ENCODE measurements at places on chromosomes 2 and 18.

- DNase-seq, result no peak
Observed at GRCh38 chr2:199261239-199261638, 196.5 kb downstream of the SATB2 start.

DNA sequence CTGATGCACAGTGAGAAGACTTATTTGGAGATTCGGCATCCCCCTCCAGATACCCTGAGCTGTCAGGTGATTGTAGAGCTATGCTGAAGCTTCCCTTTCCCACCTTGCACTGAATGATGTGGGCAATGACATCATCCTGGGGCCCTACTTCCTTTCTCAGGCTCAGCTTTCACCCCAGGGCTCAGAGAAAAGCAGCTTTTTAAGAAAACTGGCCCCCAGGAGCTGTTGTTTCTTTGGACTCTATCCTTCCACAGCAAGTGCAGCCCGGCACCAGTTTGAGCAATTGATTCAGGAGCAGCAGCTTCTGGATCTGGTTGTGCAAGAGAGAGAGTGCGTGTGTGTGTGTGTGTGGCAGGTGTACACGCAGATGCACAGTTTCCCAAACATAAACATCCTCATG lies 251.3 kb downstream of the ANAPC1 start:
- DNase-seq, result peak; percentile 45

DNA sequence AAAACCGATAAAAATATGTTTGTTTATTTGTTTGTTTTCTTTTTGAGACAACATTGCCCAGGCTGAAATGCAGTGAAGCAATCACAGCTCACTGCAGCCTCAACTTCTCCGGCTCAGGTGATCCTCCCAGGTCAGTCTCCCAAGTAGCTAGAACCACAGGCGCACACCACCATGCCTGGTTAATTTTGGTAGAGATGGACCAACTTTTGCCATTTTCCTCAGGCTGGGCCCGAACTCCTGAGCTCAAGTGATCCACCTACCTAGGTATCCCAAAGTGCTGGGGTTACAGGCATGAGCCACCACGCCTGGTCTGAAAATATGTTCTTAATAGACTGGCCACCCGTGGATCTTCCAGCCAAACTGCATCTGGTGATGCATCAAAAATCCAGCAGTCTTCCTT lies 1482.7 kb upstream of the NXPH2 start:
- DNase-seq, result no peak

GRCh38 chr2:231394211-231395141 lies 1.0 kb upstream of the B3GNT7 start:
- no peak for DNase-seq

- no peak for DNase-seq
Observed at GRCh38 chr18:50099725-50100407, 95.1 kb downstream of the MYO5B start.

- no peak for DNase-seq
Observed at GRCh38 chr2:216702756-216703155, 7.4 kb upstream of the IGFBP5 start.

GRCh38 chr2:10894264-10894935 lies 17.3 kb upstream of the KCNF1 start:
- DNase-seq, result no peak

GRCh38 chr2:169661265-169661664 lies 32.9 kb downstream of the CFAP210 start:
- no peak for DNase-seq

GRCh38 chr18:14936313-14936712 lies 188.3 kb downstream of the ANKRD30B start:
- DNase-seq, result no peak

- no peak for DNase-seq
Observed at GRCh38 chr18:48926420-48926857, 24.3 kb downstream of the SMAD7 start.

GRCh38 chr2:130186391-130186790 lies 4.3 kb downstream of the MZT2B start:
- no peak for DNase-seq

DNA sequence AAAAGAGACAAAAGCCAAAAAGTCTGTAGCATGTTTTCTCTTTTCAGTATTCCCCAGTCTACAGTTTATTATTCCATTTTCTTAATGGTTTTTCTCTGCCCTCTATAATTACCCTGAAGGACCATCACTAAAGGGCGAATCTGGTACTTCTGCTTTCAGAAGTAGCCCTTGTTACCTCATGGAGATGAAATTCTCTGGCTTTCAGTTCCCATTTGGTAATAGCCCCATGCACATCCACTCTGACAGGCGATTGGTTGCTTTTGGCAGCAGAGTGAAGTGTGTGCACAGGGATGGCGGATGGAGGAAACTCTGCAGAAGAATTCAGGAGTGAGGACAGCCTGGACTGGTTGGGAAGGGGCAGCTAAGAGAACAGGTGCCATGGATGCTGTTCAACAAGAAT lies 66.3 kb upstream of the NABP1 start:
- DNase-seq, result no peak

- peak; percentile 17 for DNase-seq
Observed at GRCh38 chr2:86764661-86765309, 25.9 kb downstream of the CD8A start.

- no peak for DNase-seq
Observed at GRCh38 chr2:74107071-74107470, 40.6 kb downstream of the BOLA3 start.

DNA sequence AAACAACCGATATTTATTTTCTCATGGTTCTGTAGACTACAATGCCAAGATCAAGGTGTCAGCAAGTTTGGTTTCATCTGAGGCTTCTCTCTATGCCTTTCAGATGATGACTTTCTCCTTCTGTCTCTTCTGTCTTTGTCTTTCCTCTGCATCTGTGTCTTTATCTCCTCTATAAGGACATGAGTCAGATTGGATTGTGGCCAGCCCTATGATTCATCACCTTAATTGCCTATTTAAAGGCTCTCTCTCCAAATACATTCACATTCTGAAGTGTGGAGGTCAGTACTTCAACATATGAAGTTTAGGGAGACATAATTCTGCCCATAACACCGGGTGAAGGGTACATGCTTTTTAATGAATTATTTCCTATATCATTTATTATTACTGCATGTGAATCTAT lies 71.2 kb upstream of the CNTNAP5 start:
- no peak for DNase-seq

DNA sequence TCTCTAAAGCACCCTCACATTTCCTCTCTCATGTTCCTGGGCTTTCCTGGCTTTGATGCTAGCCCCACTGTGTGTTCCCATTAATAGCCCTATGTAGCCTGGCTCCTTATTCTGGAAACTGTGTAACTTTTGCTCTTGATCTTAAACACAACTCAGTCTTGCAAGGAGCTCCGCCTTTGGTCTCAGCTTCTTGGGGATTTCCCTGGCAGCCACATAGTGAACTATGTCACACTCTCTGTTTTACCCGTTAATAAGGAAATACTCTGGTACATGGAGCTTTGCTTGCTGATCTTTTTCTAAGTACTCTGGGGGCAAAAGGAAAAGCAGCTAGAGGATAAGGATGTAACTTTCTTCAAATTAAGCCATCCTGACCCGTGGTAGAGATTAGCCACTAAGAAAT lies 259.3 kb downstream of the NEDD4L start:
- DNase-seq, result peak; percentile 58

- peak; percentile 79 for DNase-seq
Observed at GRCh38 chr2:203535078-203535783, at the start of gene RAPH1. Gene RAPH1 (minus strand): TSS chr2:203535301. CDS start chr2:203495353, 39,948 bp downstream.

DNA sequence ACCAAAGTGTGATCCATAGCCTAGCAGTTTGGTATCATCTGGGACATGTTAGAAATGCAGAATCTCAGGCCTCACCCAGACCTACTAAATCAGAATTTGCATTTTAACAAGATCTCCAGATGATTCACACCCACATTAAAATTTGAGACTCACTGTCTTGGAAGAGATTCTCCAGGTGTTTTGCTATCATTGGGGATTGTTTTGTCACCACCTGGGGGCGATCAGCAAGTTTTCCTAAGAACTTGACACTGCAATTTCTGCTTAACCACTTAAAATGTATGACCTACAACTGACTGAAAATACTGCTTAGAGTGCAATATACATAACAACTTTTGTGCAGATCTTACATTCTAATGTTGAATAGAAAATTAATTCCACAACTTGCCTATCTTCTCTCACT lies 18.9 kb upstream of the ITGA4 start:
- peak; percentile 31 for DNase-seq

- no peak for DNase-seq
Observed at GRCh38 chr2:38097988-38098385, 22.0 kb upstream of the CYP1B1 start.

- DNase-seq, result no peak
Observed at GRCh38 chr18:57890266-57890665, 87.2 kb upstream of the ATP8B1 start.

DNA sequence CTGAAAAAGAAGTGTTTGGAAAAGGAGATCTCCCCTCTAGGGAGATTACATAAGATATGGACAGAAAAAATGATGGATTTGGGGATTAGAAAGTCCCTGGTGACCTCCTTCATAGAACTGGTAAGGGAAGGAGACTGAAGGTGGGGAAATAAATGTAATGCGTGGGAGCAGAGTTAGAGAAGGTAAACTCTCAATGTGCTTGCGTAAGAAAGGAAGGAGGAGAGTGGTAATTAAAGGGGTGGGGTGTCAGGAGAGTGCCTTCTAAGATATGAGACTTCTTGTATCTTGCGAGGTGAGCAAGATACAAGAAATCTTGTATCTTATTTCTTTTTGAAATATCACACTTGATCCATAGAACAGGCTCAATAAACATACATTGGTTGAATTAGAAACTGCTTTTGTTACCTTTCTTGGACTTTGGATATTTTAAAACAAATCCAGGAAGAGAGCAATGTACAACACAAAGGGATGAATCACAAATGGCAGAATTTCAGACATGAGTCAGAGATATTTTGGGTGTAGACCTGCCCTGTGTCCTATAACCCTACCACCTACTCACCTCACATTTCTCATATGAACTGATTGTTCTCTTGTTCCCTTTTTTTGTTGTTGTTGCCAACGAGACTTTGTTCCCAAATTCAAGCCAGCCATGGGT lies 342.4 kb downstream of the INSIG2 start:
- DNase-seq, result no peak

DNA sequence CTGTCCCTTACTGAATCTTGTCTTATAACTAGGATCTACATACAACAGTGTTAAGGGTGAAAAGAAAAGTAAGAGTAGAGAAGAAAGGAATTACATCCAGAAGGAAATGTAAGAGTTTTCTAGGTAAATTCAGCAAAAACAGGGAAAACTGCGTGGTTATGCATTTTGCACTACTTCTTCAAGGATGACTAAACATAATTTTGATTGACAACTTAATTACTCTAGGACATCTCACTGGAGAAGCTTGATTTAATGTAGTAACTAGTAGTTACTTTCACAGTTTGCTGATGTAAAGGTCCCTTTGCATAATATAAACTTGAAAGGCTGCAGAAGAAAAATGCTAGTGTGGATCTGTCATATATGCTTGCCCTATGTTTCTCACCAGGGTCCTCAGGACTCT lies 213.4 kb upstream of the CYP26B1 start:
- DNase-seq, result no peak

DNA sequence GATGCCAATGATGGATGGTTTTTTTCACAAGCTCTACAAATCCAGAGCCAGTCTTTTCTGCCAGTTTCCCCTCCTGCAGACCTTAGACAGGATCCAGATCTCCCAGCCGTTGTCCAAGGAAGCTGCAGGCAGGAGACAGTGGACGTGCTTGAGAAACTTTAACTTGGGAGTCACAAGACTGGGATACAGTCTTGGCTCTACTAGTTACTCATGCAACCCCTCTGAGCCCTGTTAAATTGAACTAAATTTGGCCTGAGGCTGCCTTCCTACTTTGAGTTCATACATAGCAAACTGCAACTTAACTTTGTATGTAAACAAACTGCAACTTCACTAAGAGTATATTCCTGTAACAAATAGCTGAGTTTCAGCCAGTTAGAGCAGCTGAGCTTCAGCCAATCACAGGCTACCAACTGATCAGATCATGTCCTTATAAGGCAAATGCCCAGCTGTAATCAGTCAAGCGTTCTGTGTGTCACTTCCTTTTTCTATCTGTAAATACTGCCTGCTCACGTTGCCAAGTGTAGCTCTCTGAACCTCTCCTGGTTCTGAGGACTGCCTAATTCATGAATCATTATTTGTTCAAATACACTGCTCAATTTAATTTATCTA lies 140.9 kb downstream of the CAPN13 start:
- no peak for DNase-seq

DNA sequence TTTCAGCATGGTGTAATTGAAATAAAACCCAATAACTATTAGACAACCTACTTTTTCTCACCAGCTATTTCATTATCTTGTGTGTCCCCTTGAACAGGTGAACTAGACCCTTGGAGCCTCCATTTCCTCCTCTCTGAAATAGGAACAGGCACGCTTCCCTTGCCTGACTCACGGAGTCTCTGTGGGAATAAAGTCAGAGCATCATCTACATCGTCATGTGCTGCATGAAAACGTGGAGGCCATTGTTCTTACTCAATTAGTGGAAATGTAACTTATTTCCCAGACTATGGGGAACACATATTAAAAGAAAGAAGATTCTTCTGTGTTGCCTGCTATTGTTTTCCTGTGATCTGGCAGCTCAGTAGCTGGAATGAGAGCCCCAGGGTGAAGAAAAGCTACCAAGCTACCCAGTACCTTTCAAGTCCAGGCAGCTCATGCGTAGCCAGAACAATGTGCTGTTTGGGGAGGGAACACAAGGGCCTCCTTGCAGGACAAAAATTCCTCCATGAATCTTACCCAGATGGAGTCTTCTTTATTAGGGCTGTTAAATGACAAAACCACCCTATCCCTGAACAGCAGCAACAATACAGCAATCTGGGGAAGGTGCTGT lies 59.8 kb downstream of the SOX11 start:
- DNase-seq, result no peak

DNA sequence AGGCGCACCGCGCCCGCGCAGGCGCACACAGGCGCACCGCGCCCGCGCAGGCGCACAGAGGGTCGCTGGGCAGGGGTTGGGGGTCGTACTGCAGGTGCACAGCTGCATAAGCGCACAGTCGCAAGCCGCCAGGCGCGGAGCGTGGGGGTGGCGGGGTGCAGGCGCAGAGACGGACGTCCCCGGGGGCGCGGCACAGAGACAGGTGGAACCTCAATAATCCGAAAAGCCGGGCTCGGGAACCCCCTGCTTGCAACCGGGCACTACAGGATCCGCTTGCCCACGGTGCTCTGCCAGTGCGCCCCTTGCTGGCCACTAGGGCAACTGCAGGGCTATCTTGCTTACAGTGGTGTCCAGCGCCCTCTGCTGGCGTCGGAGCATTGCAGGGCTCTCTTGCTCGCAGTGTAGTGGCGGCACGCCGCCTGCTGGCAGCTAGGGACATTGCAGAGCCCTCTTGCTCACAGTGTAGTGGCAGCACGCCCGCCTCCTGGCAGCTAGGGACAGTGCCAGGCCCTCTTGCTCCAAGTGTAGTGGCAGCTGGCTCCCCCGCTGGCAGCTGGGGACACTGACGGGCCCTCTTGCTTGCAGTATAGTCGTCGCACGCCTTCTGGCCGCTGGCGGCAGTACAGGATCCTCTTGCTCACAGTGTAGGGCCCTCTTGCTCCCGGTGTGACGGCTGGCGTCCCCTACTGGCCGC lies 34.9 kb downstream of the FAM110C start:
- peak; percentile 90 for DNase-seq
